ENCODE measurements at places on chromosomes 5 and 9.
A peak's percentile ranks its signal among the peaks of the same experiment; 100 is the strongest.

GRCh38 chr9:121156263-121156731 is 45.4 kb downstream of the RAB14 start:
- DNase-seq = no peak

- DNase-seq = no peak
These were observed 17.1 kb upstream of the TOR1B start for GRCh38 chr9:129785866-129786265.

- no peak for DNase-seq
These were observed 101.4 kb downstream of the COL5A1 start for GRCh38 chr9:134742822-134743535.

GRCh38 chr9:88748566-88749261 is 213.7 kb downstream of the NXNL2 start:
- DNase-seq = no peak

- DNase-seq = no peak
These were observed 111.5 kb upstream of the TNC start for GRCh38 chr9:115229496-115229895.

DNA sequence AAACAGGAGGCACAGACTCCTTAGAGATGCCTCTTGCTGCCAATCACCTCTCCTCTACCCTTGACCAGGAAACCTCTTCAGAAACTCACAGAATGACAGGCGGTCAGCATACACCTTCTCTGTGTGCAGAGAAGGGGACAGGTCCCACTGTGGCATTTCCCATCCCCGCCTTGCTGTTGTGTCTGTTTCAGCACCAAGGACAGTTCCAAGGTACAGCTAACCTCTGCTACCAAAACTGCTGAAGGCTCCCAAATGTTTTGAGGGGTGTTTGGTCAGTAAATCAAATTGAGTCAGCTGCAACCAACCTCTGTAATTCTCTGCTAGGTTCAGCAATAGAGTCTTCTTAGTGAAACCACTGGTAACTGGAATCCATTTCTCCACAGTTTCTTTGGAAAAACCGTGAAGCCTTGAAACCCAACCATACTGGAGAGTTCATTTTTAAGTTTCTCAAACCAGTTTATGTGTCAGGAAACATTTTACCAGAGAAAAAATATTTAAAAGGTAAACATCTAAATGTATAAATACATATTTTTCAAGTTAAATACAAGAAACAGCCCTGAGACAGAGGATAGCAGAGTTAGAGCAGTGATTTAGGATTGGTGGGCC is 122.0 kb downstream of the DRD1 start:
- no peak for DNase-seq

GRCh38 chr5:66987949-66988838 is 208.4 kb downstream of the CD180 start:
- DNase-seq = no peak

- peak; percentile 35 for DNase-seq
These were observed 1.4 kb downstream of the MLLT3 start for GRCh38 chr9:20620650-20621470.

DNA sequence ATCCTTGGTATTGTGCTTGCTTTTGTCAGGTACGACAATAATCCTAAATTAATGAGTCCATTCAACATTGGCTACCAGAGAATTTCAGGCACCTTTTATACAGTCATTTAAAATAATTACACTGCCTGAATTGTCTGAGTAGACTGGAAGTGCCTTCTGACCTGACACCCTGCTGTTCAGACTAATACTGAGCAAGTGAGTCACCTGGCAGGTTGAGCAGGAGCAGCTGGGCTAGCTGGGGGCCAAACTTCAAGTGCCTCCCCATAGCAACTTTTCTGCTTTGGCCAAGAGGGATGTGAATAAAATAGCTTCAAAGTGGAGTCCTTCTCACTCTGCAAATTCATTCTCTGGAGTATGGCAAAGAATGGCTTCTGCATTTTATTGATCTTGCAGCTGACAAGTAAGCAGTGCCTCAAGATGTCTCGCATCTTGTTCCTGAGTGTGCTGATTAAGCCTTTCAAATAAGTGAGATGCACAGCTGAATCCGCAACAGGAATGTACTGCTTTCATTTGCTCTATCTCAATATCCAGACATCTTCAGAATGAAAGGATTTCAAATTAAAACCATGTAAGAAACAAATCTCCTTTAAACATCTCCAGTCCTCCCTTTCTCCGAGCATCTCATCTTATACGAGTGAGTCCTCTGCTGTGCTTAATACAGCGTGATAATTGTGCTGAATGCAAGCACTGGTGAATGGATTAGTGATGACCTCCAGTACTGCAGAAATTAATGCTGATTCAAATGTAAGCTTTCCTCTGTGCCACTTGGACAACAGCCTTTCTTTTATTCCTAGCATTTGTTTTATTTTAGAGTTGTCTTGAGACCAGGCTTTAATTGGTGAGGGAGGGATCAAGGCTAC is 271.2 kb downstream of the EDIL3 start:
- DNase-seq = no peak

GRCh38 chr9:19232823-19233194 is 2.3 kb downstream of the DENND4C start:
- DNase-seq = no peak

GRCh38 chr5:43041669-43042175 is 1.6 kb upstream of the ANXA2R start:
- DNase-seq = peak; percentile 38

DNA sequence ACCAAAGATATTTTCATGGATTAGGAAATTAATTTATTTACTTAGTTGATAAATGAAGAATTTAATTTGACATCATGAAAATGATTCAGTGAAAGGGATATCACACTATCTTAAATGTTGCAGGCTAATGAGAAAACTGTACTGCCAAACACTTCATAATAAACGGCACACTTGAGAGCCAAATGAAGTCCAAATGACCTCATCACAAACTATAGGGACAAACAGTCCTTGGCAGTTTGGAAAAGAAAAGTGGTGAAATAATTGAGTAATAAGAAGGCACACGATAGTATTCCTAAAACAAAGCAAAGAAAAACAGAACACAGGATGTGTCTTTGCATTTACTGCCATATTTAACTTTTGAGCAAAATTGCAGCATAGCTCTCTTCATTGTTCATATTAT is 116.9 kb upstream of the TLR4 start:
- no peak for DNase-seq

DNA sequence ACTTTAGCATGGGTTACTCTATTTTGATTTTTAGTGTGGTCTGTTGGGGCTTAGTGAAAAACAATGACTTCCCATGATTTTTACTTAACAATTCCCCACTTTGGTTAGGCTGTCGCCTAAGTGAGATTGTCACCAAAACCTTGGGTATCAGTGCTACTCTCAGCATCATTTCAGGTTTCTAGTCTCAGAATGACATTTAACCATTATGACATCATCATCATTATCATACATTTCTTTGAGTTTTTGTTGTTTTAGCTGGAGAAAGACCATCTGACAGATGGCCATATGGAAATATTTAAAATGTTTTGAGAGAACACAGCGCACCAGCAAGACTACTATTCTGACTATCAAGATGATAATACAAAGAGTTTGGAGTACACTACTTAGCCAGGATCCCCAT is 551.0 kb upstream of the PTPRD start:
- DNase-seq = no peak

GRCh38 chr9:113393281-113393680 is 7.8 kb downstream of the ALAD start:
- DNase-seq = no peak

DNA sequence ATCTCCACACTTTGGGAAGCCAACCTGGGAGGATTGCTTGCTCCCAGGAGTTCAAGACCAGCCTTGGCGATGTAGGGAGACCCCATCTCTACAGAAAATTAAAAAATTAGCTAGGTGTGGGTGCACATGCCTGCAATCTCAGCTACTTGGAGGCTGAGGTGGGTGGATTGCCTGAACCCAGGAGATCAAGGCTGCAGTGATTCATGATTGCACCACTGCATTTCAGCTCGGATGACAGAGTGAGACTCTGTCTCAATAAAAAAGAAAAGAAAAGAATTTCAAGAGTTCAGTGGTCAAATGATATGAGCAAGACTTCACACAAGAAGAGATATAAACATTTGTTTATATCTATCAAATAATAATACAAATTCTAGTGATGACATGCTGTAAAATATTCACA is 23.0 kb upstream of the MTAP start:
- DNase-seq = no peak

DNA sequence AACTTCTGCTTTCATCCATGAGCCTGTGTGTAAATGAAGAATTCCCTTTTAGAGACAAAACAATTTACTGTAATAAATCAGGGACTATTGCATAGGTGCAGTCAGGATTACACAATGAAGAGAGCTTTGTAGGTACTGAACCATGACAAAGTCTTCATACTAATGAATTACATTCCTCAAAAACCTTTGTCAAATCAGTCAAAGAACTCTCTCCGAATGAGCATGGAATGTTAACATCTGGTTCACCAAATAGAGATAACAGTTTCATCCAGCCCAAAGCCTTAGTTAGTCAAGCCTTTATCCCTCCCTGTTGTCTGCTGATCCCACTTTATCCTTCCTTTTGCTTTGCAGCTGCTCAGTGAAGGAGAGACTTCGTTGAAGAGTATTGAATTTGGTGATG is 62.9 kb upstream of the DMRTA1 start:
- no peak for DNase-seq

GRCh38 chr9:71955300-71955915 is 44.0 kb downstream of the C9orf85 start:
- DNase-seq = no peak

DNA sequence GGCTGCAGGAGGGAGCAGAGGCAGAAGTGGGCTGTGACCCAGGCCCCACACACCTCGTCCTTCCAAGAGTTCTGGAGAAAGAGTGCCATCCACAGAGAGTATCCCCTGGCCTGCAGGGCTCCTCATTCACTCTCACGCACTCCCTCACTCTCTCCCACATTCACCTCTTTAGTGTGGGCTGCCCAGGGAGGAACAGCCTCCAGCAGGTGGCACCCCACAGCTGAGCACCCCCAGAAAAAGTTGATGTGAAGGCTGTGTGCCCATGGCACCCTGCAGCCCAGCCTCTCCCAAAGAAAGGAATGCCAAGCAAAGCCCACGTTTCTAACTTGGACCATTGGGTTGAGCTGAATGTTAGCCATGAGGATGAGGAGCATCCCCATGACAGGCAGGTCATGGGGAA is 4.5 kb upstream of the SHC3 start:
- DNase-seq = no peak

DNA sequence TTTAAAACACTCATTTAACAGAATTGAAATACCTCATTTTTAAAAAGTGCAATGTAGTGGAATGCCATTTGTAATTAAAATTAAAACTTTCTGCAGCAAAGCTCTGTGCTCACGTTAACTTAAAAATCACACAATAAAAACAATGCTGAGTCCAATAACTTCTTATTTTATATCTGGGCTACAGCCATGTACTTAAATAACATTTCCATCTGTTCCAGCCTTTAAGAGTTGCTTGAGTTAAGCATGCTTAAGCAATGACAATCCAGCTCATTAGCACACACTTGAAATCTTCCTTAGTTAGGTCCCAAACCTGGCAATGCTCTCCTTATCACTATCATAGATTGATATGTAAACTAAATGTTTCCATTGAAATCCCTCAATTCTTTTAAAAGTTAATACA is 132.3 kb upstream of the CDH12 start:
- DNase-seq = no peak

DNA sequence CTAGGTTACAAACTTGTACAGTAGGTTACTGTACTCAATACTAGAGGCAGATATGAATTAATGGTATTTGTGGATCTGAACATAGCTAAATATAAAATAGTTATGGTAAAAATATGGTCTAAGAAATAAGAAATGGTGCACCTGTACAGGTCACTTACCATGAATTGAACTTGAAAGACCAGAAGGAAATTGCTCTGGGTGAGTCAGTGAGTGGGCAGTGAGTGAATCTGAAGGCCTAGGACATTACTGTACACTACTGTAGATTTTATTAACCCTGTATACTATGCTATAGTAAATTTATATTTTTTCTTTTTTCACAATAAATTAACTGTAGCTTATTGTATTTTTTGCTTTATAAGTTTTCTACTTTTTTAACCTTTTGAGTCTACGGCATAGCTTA is 1020.4 kb downstream of the CDH18 start:
- no peak for DNase-seq

DNA sequence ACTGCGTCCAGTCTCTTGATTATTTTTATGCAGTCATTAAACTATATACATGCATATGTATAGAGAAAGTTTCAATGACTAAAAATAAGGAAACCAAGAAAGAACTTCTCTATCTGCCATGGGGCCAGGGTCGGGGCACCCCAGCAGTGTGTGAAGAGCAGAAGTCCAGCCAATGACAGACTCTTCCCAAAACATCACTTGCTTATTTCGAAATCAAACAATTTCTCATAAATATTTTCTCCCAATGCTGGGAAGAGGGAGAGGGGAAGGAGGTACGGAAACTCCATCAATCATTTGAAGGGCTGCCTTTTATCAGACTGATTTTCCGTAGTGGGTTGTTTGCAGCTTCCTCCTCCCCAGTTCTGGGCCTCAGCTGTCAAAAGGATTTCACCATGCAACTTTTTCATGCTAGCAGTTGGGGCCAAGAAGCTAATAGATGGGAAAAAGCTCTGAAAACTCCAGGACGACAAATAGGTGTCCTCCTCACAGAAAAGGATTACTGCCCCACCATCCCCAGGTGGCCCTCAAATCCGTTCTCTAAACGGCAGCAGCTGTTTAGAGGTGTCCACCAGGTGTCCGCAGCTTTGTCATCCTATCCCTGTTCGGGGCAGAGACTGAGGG is 617 bp upstream of the FPGS start:
- no peak for DNase-seq

DNA sequence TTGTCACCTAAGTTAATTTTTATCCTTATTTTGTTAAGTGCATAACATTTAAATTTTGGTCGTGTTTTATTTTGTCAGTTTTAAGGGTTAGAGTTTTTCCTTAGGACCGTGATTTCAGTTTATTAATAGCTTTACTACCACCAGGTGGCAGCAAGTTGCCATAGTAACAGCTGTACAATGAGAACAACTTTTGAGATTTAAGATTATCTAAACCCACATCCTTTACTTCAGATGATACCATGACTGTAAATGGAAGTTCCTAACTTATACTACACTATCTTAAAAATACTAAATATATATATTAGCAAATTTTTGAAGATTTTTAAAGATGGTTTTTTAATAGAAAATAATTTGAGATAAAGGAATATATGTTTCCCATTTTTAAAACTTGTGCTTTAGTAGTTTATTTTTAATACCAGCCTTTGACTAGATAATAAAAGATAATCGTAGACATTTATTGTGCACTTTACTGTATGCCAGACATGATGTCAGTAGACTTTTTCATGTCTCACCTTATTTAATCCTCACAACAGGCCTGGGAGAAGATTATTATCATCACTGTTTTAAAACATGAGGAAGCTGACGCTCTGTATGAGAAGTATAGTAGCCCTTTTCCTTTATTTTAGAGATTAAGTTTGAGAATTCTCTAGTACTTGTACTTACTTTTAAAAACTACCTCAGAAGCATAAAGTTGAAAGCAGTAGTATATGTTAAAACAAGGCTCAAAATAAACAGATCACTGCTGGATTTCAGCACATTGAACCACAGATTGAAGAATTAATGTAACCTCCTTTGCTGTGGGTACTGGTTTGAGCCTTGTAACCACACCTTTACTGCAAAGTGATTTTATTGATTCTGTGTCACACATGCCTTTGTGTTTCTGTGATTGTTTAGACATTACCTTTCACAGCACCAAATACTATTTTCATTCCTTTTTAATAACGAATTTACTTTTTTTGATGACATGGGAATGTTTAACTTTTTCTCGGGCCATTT is 27.5 kb downstream of the SREK1 start:
- DNase-seq = peak; percentile 24
